Activated T-helper 2 cell treated with anti-CD3 and anti-CD28 coated beads, Interferon-gamma antibody, Interleukin-2, Interleukin-4, amounts not matched to agents 10 μg/mL and 5 μg/mL and 100 μg/mL, durations not matched to agents 14 hours and 24 hours and 36 hours (primary cell): ENCODE measurements at places on chromosomes 16 and 17. TPM values are rescaled to one million over a fixed set of nuclear protein-coding genes. Genes with fewer than 3 reads are reported as not detected.

GRCh38 chr17:81733507-81734404 is 21.7 kb downstream of the SLC25A10 start:
- DNase-seq, result peak; percentile 52
- H3K4me1 ChIP-seq, result peaks cover 6% of the 10 kb centered on the region
- no peak overlapping the region for H3K4me3 ChIP-seq
- H3K36me3 ChIP-seq, result no peaks in the 10 kb centered on the region
- peaks cover 13% of the 10 kb centered on the region for H3K27me3 ChIP-seq

DNA sequence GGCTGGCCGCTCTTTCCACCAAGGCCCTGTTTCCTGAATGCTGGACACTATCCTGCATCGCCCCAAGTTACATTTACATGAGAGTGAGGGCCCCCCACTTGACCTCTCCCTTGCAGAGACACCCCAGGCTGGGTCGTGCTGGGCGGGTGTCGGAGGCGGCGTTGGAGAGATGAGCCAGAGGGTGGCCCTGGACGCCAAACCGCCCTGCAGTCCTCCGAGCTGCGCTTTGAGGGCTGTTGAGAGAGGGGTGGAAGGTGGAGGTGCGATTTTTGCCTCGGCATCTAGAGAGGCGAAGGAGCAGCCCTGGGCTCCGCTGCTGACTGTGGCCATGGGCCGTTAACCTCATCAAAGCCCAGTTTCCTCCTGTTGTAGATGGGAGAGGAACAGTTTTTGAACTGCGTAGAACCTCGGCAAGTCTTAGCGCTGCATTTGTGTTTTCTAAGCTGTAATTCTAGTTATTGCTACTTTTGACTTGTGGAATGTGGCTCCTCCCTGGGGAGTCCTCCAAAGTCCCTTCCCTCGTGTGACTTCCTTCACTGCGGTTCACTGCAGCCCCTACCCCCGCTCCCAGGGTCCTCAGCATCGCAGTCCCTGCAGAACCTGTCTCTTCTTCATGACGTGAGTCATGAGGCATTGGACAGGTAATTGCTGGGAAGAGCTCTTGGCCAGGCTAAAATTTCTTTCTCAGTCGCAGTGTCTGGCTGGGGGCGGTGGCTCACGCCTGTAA is 986 bp upstream of the ELOB start:
- peaks cover 15% of the 10 kb centered on the region for H3K4me1 ChIP-seq
- DNase-seq, result no peak
- H3K27me3 ChIP-seq, result no peaks in the 10 kb centered on the region
- peak overlapping the region; percentile 92 for H3K4me3 ChIP-seq
- H3K36me3 ChIP-seq, result peaks cover 18% of the 10 kb centered on the region

- H3K27ac ChIP-seq, result no peak overlapping the region
- H3K27me3 ChIP-seq, result no peaks in the 10 kb centered on the region
- DNase-seq, result no peak
- H3K36me3 ChIP-seq, result no peaks in the 10 kb centered on the region
Observed at GRCh38 chr16:69064764-69065313, 40.6 kb upstream of the HAS3 start.

Gene PHB1
- 335 and 339 TPM in 2 replicates for total RNA-seq

Gene CTRL
- total RNA-seq, result 5.6 and 6.0 TPM in 2 replicates

Gene OSBPL7
- total RNA-seq, result 19.5 and 20.7 TPM in 2 replicates

Gene HSD17B2
- not detected in 2 replicates for total RNA-seq
